ENCODE measurements at places on chromosomes 4 and X. TPM values are rescaled to one million over a fixed set of nuclear protein-coding genes. Genes with fewer than 3 reads are reported as not detected.

GRCh38 chrX:49840679-49841078 lies 11.6 kb downstream of the PAGE4 start:
- H3K27me3 ChIP-seq, result no peaks in the 10 kb centered on the region
- H3K27ac ChIP-seq, result peak overlapping the region; percentile 61

- no peak overlapping the region for H3K4me3 ChIP-seq
- no peak for DNase-seq
- H3K27ac ChIP-seq, result no peak overlapping the region
- H3K36me3 ChIP-seq, result no peaks in the 10 kb centered on the region
- H3K27me3 ChIP-seq, result no peaks in the 10 kb centered on the region
These were observed 100.3 kb upstream of the NDST4 start for GRCh38 chr4:115213716-115214115.

GRCh38 chr4:162700358-162700757 lies 466.3 kb downstream of the NAF1 start:
- no peak overlapping the region for H3K4me3 ChIP-seq
- H3K4me1 ChIP-seq, result no peaks in the 10 kb centered on the region
- H3K27me3 ChIP-seq, result no peaks in the 10 kb centered on the region

DNA sequence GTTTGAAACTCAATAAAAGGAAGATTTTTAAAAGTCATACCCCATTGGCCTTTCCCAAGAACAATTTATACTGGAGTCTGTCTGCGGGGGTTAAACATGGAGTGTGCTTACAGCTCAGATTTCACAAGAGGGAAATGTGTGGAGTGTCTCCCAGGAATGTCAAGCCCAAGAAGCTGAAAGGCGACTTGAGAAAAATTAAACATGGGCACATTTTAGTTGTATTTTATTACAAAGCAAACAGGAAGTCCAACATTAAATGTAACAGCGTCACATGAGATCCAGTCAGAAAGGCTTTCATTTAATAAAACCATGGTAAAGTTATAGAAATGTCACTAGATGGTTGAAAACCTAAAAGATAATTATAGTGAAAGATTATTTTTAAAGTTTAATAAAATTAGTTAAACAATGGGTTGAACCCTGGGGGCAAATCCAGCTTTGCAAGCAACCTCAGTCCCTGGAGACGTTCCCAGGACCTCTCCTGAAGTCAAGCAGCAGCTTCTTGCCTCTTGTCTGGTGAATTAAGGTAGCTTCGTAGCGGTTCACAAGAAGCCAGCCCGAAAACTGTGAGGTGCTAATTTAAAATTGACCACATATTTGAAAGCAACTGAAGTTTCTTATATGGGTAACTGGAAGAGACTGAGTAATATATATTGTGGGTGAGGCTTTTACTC lies 168.4 kb upstream of the EDNRA start:
- DNase-seq, result no peak
- no peak overlapping the region for H3K4me3 ChIP-seq
- peaks cover 72% of the 10 kb centered on the region for H3K4me1 ChIP-seq

DNA sequence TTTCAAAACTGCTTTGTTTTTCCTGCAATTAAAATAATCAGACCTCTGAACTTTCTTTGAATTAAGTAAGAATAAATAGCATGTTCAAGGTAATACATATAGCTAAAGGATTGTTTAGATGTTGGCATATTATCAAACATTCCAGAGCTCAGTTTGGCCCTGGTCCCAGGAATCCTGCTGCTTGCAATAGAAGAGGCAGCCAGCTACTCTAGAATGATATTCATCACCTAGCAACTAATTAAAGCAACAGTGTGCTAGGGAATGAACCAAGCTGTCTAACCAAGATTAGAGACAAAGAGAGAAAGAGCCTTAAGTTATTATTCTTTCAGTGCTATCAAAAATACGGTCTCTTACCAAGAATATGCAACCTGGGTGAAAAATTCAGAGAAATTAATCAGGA lies 460.9 kb downstream of the GABRG1 start:
- no peaks in the 10 kb centered on the region for H3K27me3 ChIP-seq
- H3K27ac ChIP-seq, result peak overlapping the region; percentile 9
- DNase-seq, result peak; percentile 73
- peaks cover 20% of the 10 kb centered on the region for H3K4me1 ChIP-seq
- H3K36me3 ChIP-seq, result no peaks in the 10 kb centered on the region
- no peak overlapping the region for H3K4me3 ChIP-seq

- no peaks in the 10 kb centered on the region for H3K27me3 ChIP-seq
- no peak for DNase-seq
- no peak overlapping the region for H3K4me3 ChIP-seq
- no peak overlapping the region for H3K27ac ChIP-seq
These were observed 997.2 kb upstream of the SLIT2 start for GRCh38 chr4:19254486-19254885.

The PRSS12 gene
- total RNA-seq, result 43.5 TPM

Data from mesothelial cell of epicardium (in vitro differentiated cells).